Epithelial cell of esophagus (primary cell): ENCODE measurements at places on chromosomes 6 and 20.
A peak's percentile ranks its signal among the peaks of the same experiment; 100 is the strongest.

- no peak for DNase-seq
Observed at GRCh38 chr6:50959081-50959641, 140.5 kb downstream of the TFAP2B start.

DNA sequence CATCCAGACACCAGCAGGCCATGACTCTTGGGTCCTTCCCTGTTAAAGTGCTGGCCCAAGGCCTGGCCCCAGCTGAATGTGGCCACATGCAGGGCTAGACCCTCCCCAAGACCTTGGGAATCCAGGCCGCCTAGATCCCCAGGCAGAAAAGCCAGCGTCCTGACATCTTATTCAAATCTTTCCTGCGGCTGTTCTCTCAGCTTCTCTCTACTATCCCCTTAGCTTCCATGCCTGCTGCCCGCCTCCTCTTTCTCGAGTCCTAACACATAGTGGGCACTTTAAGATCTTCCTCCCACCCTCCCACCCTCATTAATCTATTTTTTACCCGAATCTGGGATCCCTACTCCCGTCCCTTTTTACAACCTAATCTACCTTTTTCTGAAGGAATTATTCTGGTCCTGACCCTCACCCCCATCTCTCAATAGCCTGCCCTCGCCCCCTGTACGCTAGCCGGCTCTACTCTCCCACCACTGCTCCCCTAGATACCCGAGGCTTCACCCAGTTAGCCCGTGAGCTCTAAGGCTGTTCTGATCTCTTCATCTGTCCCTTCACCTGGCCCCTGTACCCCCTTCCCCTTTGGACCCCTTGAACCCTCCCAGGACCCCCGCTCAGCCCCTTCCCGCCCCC lies at the start of gene CCHCR1:
TSS of gene CCHCR1 (minus strand) at position 290 of the 627 bp plus-strand sequence. CDS start at position 88, 202 bp downstream.
- DNase-seq: no peak

DNA sequence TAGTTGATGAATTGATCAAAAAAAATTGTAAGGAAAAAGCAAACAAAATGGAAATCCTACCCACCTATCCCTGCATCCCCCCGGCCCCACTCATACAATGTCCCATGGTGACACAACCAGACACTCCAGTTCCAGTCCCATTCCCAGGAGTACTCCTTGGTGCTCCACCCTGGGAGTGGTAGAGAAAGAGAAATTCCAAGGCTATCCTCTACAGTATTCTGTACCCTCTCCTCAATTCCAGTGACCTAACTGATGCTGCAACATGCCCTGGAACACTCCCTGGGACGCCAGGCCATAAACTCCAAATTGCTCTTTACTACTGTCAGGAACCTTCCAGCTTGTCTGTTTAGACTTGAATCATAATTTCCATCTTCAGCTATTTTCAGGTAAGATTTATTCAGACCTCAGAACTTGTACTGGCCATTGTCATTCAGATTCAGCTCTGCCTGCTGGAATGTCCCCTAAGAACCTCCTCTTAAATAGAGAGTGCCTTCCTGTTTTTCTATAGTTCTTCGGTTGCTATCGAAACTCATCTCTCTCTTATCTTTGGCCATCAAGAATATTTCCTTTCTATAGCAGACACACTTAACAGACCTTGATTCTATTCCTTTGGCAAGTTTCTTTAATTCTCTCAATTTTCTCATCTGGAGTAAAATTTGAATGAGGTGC lies 8.7 kb downstream of the GPX6 start:
- no peak for DNase-seq

GRCh38 chr6:42030585-42031506 lies 19.5 kb upstream of the TAF8 start:
- DNase-seq: no peak

DNA sequence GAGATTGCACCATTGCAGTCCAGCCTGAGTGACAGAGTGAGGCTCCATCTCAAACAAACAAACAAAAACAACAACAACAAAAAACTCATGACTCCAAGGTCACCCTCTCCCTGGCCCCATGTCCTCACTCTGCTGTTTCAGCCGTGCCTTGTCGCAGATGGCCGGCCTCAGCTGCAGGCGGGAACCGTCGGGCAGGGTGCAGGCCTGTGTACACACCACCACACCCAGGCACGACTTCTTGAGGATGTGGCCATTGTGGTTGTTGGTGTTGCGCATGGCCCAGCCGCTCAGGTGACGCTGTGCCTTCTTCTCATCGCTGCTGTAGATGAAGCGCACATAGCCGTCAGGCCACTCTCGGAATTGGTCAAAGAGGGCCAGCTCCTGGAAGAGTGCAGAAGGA lies 4.8 kb downstream of the GCM2 start:
- DNase-seq: no peak

GRCh38 chr6:85677234-85677956 lies 34.7 kb upstream of the SYNCRIP start:
- DNase-seq: peak; percentile 14

DNA sequence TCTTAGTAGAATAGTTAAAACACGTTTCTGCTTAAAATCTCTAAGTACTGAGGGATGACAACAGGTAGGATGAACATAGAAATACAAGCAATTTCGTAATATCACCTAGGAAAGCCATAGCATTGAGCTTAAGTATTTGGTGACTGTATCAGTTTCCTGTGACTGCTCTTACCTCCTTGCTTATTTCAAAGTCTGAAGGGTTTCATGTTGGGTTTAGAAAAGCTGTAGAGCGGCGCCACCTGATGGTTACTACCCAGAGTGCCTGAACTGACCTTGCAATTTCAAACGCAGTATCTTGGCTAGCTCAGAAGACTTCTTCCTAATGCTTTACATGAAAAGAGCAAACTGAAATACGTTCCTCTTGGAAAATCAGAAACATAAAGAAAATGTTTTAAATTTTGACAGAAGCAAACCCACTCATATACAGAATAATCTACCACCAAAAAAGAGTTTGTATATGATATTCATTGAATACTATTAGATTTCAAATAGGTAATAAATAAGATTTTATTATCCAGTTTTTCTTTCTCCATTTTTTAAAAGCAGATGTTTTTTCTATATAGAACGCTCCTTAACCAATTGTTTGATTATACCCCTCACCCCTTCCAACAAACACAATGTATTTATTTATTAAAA lies 82.3 kb upstream of the RIPOR2 start:
- peak; percentile 92 for DNase-seq

- no peak for DNase-seq
Observed at GRCh38 chr6:145096846-145097245, 638.5 kb downstream of the EPM2A start.

- peak; percentile 40 for DNase-seq
Observed at GRCh38 chr20:22701679-22702308, 117.4 kb upstream of the FOXA2 start.

DNA sequence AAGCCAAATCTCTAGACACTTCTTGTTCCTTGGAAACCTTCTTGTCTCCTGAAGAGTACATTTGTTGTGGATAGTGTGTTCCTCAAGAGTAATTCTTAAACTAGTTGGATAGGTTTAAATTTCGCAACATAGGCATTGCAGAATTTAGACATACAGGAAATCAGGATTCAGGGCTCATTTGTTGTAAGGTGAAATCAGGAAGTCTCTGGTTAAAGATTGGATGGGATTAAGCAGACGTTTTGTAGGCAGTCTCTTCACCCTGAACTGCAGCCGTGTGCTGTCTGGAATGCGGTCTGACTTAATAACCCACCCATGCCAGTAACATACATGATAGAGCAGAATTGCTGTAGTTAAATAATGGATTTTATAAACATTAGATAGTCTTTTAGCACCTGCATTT lies 21.7 kb downstream of the HIVEP1 start:
- peak; percentile 95 for DNase-seq

GRCh38 chr6:40962241-40962640 lies 76.8 kb downstream of the UNC5CL start:
- peak; percentile 98 for DNase-seq

DNA sequence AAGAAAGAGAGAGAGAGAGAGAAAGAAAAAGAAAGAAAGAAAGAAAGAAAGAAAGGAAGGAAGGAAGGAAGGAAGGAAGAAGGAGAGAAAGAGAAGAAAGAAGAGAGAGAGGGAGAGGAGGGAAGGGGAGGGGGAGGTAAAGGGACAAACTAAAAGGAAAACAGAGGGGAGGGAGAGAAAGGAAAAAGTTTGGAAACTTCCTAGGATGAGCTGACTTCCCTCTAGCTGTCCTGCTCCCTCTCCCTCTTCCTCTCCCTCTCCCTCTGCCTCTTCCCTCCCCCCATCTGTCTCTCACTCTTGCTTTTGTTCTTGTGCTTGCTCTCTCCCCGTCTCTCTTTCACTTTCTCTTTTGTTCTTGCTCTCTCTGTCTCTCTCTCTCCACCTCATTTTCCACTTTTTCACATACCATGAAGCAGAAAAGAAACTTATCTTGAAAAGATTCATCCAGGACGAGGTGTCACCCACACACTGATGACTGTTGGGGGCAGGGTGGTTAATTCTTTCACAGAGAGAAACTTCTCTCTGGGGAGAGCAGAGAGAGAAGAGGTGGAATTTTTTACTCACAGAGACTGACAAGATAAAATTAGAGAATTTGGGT lies 56.4 kb upstream of the DUSP22 start:
- no peak for DNase-seq

- DNase-seq: peak; percentile 34
Observed at GRCh38 chr6:166348305-166348949, 6.1 kb upstream of the SFT2D1 start.

- DNase-seq: no peak
Observed at GRCh38 chr20:50263831-50264230, 73.2 kb downstream of the CEBPB start.

DNA sequence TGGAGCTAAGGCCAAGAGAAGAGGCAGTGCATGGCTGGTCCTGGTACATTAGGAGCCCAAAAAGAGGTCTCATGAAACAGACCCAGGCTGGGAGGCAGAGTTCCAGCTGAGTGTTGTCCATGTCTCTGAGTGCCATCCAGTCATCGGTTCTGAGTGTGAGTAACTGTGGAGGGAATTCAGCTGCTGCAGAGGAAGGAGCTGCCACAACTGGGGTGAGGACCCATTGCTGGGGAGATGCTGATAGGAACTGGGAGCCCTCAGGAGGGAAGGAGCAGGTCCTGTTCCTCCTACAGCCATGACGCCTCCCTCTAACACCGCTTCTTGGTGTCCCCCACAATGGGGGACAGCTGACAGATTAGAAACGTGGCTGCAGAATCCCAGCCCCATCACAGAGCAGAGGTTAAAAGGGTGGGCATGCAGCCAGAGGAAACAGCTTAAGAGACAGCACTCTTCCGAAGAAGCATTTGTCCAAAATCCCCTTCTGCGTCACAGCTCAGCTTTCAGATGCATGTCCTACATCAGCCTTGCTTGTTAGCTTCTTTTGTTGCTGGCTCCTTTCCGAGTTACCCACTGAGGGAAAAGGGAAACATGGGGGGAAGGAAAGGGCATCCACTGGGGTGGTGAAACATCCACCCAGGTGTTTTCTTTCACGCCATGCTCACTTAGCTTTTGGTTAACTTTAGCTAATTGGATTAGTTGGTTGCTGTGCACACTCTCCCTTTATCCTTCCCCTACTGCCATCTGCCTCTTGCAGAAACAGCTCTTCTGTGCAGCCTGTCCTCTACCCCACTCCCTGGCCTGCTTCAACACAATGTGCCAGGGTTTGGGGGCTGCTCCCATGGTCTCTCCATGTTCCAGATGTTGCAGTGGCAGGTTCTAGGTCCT lies 239.2 kb downstream of the SYNDIG1 start:
- DNase-seq: no peak

DNA sequence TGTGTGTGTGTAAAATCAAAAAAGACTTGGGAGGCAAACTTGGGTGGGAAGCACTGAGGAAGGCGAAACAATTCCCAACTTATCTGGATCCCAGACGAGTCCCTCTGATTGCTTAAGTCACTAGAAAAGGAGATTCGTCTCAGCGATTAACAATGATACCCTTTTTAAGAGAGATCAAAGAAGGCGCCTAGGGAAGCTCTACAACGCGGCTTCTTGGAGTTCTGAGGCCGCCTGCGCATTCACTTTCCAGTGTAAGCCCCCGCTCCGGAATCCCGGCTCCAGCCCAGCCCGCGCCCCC lies 8.7 kb upstream of the TBX18 start:
- no peak for DNase-seq

DNA sequence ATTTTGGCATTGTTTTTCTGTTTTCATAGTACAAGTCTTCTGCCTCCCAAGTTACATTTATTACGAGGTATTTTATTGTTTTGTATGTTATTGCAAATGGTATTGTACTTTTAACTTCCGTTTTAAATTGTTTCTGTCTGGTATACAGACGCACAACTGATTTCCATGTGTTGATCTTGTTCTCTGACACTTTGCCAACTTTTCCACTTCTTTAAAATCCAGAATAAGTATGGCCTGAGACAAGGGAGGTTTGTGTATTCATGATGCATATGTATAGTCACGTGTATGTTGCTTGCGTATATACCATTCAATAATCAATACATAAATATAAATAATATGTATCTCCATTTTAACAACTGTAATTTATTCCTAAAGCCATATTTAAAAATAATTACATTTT lies 41.2 kb downstream of the THBS2 start:
- DNase-seq: no peak

DNA sequence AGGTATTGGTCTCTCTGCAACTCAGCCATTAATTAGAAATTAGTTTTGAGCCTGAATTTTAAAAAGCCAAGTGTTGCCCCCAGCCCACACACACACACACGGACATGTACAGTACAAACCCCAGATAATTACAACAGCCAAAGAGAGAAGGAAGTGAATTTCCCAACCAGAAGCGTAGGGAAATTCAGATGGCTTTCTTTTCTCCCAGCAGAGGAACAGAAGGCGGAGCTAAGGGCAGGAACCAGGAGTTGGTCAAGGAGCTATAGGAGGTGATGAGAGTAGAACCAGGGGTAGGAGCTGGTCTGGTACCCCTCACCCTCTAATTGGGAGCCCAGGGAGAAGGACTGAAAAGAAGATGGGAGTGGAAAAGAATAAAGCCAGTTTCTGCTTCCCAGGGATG lies 3.9 kb upstream of the ZBTB9 start:
- no peak for DNase-seq

GRCh38 chr20:35595901-35596300 lies 19.7 kb upstream of the SPAG4 start:
- no peak for DNase-seq

- peak; percentile 24 for DNase-seq
Observed at GRCh38 chr6:52904562-52905279, 4.8 kb downstream of the GSTA3 start.

DNA sequence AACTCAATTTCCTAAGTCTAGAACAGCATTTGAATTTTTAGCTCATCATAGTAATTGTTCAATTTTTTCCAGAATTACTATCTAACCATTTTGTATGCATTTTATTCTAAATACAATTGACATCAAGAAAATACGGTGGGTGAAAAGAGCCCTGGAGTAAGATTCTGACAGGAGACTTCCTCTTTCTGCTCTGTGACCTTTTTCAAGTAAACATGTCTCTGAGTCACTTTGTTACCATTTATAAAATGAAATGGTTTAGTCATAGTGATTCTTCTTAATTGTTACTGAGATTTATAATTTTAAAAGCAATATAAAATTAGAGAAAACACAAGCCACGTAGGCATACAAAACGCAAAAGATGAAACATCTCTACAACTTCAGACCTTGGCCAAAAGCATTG lies 80.2 kb downstream of the PLCB1 start:
- no peak for DNase-seq
